ENCODE measurements at places on chromosomes 2 and 18.

- no peak for DNase-seq
These were observed 28.7 kb upstream of the ZEB2 start for GRCh38 chr2:144548532-144549191.

DNA sequence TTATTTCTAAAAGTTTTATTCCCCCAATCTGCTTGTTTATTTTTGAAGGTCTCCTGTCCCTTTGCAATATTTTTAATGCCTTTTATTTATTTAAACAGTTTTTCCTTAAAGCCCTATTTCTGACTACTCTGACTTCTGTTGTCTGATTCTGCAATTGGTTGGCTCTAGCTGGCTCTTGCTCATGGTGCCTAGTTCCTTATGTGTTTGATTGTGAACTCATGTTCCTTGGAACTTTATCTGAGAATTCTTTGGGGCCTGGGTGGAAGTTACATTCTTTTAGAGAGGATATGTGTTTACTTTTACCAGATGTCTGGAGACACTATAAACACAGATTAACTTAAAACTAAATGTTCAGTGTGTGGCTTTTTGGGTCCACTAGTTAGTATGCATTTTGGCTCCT lies 175.9 kb downstream of the DYSF start:
- DNase-seq, result no peak

- no peak for DNase-seq
These were observed 13.0 kb downstream of the XDH start for GRCh38 chr2:31401580-31401979.

GRCh38 chr2:85913884-85914881 lies 25.4 kb upstream of the ST3GAL5 start:
- no peak for DNase-seq

- DNase-seq, result no peak
These were observed 333.3 kb downstream of the SLC8A1 start for GRCh38 chr2:40118622-40119021.

DNA sequence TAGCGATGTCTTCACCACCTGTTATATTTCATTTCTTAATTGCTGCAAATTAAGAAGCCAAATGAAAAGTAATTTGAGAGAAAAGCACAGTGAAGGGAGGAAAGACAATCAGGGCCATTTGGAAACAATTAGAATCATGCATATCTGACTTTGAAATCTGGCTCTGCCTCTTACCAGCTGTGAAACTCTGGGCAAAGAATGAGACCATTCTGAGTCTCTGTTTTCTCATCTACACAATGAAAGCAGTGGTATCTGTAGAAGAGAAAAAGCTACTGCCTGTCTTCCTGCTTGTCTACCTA lies 334.5 kb upstream of the CYRIA start:
- no peak for DNase-seq

GRCh38 chr2:127205218-127206125 lies 14.6 kb downstream of the CYP27C1 start:
- no peak for DNase-seq

- no peak for DNase-seq
These were observed 106.6 kb upstream of the CYP1B1 start for GRCh38 chr2:38182492-38183003.

DNA sequence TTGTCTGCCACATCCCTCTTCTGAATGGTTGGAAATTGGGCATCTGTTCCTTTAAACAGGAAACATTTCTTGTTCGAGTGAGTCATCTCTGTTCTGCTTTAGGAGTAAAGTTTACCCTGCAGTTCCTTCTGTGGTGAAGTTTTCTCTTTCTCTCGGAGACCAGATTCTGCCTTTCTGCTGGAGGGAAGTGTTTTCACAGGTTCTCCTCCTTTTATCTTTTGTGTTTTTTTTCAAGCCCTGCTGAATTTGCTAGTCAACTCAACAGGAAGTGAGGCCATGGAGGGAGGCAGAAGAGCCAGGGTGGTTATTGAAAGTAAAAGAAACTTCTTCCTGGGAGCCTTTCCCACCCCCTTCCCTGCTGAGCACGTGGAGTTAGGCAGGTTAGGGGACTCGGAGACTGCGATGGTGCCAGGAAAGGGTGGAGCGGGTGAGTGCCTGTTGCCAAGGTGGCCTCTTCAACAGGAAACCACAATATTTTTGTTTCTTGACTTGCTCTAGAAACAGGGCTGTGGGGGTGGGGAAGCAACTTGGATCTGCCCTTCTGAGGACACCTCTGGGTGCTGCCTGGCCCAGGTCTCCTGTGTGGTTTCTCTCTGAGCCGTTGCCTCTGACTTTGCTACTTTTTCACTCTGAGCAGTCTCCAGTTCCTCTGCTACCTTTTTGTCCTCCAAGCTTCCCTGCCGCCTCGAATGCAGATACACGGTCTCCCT lies 2.2 kb upstream of the CASP8 start:
- peak; percentile 81 for DNase-seq

- DNase-seq, result no peak
These were observed 31.3 kb upstream of the TOGARAM2 start for GRCh38 chr2:28949617-28950305.

DNA sequence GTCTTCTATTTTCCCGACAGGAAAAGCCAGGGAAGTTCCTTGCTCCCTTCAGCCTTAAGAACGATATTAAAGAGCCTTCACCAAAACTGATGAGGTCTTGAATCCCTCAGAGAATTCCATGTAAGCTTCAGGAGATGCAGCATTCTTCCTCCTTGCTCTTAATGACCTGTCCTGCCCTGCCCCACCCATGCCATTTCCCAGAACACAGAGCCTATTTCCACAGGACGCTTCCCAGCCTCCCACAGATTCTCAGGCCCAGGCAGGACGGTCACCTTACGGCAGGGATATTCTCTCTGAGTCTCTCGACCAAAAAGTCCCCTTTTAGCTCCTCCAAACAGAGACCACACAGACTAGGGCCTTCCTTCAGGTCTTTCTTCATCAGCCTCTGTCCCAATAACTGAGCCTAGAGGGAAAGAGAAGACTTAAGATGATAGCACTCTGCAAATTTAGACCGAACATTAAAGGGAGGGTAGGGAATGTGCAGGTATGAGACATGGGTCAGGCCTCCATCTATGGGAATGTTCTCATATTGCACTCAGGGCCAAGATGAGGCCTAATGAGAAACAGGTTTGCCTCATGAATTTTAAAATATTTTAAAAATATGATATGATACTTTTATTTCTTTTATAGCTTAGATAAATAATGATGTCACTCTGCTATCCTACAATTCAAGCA lies 62.1 kb downstream of the COBLL1 start:
- no peak for DNase-seq

DNA sequence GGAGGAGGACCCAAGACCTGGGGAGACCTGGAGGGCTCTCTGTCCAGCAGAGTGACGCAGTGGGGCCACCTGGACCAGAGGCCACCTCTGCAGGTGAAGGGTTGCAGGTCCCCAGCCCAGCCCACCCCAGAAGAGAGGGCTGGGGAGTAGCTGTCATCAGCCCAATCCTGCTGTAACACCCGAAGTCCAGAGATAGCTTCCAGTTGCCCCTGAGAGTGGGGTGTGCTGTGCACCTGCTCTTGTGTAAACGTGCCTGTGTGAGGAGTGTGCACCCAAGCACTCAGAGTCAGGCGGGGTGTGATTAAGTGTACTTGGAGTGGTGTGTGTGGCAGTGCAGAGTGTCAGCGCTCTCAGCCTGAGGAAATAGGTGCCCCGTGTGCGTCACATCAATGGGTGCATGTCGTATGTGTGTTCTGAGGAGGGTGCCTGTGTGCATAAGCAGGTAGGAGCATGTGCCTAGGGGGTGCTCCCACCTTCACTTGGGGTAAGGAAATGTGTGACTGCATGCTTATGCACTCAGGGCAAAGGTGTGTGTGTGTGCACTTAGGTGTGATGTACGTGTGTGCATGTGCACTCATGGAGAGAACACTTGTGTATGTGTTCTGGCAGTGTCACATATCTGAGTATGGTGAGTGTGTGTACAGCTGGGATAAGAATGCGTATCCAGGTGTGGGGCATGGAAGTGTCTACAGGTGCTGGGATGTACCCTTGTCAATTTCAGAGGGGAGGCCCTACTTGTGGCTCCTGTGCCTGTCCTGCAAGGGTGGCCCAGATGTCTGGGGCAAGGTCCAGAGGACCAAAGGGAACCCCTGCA lies 672 bp downstream of the ATP6V1B1 start:
- no peak for DNase-seq

DNA sequence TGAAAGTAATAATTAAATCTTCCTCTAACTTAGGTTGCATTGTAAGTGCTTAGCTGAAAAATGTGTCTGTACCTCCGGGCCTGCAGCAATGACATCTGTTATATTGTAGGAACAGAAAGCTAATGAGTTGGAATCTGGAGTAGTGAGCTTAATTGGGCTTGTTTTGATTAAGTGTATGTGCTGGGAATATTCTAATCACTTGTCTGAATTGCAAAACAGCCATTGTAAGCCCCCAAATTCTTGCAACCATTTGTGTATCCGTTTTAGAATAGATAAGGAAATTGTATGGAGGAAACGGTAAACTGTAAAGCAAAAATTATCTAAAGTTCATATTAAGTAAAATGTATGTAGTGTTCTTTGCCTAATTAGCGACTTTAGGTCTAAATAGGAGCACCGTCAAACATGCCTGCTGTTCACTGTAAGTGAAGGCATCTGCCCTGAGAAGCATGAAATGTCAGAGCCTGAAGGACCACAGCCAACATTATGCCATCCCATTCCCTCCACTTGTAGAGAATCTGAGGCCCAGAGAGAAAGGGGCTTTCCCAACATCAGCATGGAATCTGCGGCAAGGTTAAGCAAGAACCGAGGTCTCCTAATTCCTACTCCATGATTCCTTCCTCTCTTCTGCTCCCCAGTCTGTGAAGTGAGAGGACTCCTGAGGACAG lies 466.4 kb downstream of the TDRD15 start:
- DNase-seq, result no peak

All from stimulated activated CD4-positive, alpha-beta T cell treated with anti-CD3 and anti-CD28 coated beads, Interleukin-4, amount 100 ng/mL, for 1 hour (primary cell).